ENCODE measurements at places on chromosomes 4 and X.

DNA sequence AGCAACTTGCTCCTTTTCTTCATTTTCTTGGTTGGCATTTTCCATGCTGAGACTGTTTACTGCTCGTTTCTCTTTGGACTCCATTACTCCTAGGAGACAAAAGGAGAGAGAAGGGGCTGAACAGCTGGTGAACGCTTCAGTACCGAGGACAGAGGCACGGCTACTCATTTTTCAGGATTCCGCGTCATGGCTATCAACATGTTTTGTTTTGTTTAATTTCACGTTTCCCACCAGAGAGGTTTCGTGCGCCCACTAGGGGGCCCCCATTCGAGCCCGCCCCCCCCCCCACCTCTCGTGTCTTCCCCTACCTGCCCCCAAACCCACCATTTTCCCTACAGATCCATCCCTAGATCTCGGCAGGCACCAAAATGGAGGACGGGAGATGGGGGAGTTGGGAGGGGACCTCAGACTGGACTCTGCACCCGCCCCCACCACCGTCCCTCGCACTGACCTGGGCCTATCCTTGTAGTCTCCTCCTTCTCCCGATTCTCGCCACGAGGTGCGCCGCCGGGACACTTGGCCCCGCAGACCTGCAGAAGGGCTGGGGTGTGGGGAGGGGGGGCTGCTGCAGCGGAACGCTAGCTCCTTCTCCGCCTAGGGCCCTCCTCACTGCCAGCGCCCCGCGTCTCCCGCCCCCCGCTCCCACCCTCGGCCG, 653 bp downstream of the BEX1 start:
- no peak for ATAC-seq

DNA sequence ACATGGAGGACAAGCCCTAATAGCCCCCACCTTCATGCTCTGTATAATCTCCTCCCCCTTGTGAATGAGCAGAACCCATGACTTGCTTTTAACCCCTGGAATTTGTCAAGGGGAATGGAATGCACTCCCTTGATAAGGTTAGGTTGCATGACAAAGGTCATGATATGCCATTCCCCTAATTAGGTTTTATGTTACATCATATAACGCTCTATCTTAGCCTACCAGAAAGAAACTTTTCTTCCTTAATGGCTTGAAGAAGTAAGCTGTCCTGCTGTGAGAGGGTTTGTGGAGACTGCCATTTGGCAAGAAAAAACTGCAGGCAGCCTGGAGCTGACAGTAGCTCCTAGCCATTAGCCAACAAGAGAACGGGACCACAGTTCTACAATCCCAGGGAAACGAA, 399.8 kb upstream of the MAD2L1 start:
- ATAC-seq: no peak

DNA sequence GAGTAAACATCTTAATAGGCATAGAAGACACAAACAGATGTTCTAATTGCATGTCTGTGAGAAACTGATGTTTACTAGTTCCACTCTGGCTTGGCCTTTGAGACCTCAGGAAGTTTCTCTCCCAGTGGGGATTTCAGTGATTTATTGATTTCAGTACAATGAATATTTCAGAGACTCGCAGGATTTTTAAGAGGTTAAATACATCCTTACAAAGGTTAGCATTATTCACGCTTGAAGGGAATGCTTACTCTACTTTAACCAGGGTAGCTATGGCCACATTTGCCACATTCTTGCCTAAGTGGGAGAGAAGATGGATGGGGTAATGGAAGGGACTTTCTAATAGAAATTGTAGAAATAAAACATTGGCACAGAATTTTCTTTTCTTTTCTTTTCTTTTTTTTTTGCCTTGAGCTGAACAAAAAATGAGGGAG, 480.1 kb downstream of the SPRY1 start:
- ATAC-seq: no peak

GRCh38 chrX:19782419-19782818, 105.0 kb downstream of the SH3KBP1 start:
- ATAC-seq: no peak

GRCh38 chrX:49896951-49897350, 17.7 kb downstream of the USP27X start:
- ATAC-seq: no peak

DNA sequence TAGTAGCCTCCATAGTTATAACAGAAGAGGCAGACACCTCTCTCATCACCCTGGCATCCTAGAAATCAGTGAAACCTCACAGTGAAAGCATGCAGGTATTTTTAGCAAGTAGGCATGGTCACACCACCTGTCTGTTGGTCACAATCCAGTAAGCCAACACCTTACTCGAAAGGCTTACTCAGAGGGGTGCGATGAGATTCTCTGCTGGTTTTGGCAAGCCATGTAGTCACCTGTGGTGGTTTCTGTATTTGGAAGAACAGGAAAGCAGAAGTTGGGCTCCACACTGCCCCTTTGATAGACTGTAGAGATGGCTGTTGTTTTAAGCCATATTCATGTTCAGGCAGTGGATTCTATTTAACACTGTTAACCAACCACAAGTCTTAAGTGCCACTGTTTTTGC, 134.7 kb downstream of the DCLK2 start:
- peak; percentile 87 for ATAC-seq

DNA sequence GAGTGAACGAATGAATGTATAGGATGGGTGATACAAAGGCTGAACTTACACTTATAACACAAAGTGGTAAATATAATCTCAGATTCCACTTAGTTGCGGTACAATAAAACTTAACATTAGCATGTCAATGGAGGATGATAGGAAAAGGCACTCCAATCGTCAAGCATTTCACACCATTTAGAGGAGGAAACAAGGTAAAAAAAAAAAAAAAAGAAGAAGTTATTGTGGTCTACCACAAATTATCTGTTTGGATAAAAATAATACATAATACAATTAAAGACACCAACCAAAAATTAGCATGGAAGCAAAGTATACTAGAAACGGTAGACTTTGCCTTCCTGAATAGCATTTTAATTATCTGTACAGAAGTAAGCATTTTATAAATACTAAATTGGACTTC, 205.5 kb downstream of the PPP3CA start:
- ATAC-seq: no peak

DNA sequence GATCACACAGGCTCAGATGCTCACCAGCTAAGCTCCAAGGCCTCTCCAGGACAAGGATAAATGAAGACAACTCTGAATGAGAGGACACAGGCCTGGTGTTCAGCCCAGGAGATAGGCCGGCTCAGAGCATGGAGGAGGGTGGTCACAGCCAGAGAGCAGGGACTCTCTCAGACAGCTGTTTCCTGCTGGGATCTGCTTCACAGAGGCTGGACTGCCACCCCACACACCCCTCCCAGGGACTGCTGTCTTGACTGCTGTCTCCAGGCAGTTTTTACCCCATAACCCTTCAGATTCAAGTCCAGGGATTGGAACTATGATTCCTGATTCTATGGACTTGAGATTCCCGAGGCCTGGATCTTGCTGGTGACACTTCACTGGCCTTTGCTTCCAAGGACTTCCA, 89.0 kb downstream of the SMIM20 start:
- ATAC-seq: no peak

GRCh38 chr4:53150631-53151488, 215.0 kb downstream of the SCFD2 start:
- ATAC-seq: no peak

- ATAC-seq: no peak
Observed at GRCh38 chr4:42172128-42172790, 19.8 kb upstream of the BEND4 start.

GRCh38 chr4:69214716-69215115, at the start of gene UGT2B11:
Gene UGT2B11 (minus strand): TSS chr4:69214748. CDS start chr4:69214722, 26 bp downstream.
- ATAC-seq: no peak

- no peak for ATAC-seq
Observed at GRCh38 chr4:98447648-98448047, 186.5 kb downstream of the RAP1GDS1 start.

DNA sequence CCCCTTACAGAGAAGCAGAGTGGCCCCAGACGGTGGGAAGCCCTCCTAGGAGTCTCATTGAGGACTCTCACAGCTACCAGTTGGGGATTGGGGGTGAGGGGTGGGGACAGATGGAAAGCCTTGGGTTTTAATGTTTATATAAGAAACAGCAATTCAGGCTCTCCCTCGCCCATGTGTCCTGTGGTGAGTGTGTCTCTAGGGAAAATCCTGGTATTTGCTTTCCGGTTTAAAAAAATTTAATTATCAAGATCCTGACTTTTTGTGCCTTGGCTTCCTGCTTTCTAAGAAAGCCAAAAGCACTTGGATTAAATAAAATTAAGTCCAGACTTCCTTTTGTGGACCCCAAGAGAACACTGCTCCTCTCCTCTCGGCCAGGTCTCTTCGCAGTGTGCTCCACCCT, 93.8 kb downstream of the SOWAHB start:
- no peak for ATAC-seq

DNA sequence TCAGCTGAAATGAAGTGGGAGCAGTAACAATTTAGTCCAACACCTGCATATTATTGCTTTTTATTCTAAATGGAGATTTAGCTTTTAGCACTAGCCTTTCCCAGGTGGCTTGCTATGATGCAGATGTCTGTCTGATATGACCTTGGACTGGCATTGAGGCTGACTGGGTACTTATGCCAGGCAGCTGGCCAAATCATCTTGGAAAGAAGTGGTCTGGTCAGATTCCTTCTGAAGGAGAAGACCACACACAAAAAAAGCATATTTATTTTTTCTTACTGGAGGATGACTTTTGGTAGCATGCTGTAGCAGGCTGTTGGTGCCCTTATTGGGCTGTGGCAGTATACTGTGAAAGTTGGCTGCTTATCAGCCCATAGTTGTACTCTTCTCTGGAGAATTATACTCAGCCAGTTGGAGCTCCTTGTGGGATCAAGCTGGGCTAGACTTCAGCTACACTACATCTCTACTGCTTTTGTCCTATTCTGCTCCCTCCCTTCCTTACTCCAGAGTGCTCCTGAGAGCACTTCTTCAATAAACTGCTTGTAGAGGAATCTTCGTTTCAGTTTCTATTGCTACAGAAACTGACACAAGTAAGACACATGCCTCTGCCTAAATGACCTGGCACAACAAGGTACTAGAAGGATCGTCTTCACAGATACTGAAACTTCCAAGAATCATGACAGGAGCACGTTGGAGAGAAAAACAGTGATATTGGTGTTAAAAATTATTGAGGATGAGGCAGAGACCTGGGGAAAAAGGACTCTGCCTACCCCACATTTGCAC, 196.8 kb upstream of the RPS6KA3 start:
- ATAC-seq: no peak

DNA sequence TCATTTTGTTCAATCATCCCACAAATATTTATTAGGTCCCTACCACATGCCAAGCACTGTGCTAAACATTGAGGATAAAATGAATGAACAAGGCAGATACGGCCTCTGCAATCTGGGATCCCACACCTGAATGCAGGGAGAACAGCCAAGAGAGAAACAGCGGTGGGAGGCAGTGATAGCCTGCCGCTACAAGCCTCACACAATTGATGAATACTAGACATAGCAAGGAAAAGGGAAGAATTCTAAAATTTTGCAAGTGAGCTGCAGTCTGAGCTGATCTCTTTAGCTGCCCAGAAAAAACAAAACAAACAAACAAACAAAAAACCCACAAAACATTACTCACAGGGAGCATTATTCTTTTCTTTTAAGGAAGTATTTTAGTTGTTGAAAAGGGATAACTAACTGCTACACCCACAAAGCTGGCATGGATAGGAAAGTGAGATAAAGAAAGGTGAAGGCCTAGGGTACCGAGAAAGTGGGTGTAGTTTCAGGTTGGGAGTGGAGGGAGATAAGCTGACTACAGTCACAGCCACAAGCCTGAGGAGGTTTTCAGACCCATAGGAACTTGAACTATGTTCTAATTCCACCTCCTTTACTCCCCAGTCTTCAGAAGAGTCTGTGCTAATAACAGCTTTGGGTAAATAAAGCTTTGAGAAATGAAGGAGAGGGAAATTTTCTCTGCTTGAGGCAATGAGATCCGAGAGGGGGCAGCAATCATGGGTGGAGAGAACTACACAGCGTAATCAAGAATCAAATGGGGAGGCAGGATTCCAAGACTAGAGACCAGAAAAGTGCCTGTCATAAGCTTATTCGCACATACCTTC, 85.4 kb downstream of the SH3RF1 start:
- ATAC-seq: no peak

GRCh38 chr4:579543-580175, 3.6 kb upstream of the TMEM271 start:
- no peak for ATAC-seq

GRCh38 chrX:70916754-70917153, 8.2 kb upstream of the TEX11 start:
- ATAC-seq: no peak

DNA sequence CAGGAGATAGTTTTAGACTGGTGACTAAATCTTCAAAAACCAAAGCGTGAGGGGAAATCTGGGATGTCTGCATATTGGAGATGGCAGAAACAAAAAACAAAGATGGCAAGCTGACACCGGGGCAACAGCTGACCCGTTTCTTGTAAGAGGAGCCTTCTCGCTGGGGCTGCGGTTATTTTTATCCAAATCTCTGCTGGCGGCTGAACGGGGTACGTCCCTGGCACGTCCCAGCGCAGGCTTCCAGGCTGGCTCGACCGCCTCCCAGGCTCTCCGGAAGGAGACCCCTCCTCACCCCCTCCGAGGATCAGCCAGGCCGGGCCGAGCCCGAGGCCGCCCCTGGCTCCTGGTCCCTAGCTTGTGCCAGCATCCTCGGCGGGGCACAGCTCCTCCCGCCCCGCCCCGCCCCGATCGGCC, 403 bp downstream of the SGCB start:
- peak; percentile 31 for ATAC-seq

DNA sequence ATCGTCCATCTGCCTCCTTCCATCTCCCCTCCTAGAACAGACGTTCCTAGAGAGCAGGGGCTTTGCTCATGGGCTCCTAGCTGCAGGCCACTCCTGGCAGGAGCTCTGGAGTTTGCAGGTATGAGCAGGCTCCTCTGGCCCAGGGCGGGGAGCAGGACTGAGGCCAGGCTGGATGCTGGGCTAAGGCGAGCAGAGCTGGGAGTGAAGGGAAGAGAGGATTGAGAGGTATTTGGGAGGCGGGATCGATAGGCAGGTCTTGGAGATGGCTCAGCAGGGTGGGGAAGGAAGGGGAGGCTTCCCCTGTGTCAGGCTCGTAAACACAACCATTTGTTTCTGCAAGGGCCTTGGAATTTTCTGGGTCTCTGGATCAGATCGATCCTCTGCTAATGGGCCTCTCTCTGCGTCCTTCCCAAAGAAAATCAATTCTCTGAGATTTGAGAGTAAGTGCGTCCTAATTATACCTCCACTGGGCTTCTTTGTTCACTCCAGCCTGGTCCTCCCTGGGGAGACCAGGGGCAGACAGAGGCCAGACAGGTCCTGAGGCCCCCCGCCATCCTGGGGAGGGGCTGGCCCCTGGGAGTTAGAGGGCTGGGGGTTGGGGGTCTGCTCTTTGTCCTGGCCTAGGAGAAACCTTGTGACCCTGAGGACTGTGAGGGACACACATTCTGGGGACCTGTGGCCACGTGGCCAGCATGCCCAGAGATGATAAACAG, 94.8 kb upstream of the PSAPL1 start:
- no peak for ATAC-seq

- ATAC-seq: no peak
Observed at GRCh38 chr4:110270492-110271197, 72.2 kb upstream of the ELOVL6 start.

DNA sequence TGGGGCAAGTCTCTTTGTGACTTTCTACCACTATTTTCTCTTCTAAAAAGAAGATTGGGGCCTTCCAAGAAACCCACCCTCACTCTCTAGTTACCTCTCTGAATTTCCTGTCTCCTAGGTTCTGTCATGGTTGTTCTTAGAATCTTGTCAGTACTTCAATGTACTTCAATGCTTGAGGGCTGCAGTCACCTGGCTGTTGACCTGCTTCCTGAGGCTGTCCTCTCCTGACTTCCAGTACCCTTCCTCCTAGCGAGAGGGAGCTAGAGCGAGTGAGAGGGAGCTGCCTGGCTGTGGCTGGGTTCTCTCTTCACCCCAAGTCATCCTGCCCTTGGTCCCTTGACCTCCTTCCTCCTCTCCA, 17.7 kb downstream of the CD99L2 start:
- ATAC-seq: no peak
